Foreskin keratinocyte (primary cell): ENCODE measurements at places on chromosomes 6 and 20. TPM values are rescaled to one million over a fixed set of nuclear protein-coding genes. Genes with fewer than 3 reads are reported as not detected.

GRCh38 chr20:15236812-15237211, 899.4 kb upstream of the FLRT3 start:
- peak; percentile 68 for DNase-seq

GRCh38 chr6:130676077-130676772, 151.0 kb upstream of the SMLR1 start:
- no peak for DNase-seq

DNA sequence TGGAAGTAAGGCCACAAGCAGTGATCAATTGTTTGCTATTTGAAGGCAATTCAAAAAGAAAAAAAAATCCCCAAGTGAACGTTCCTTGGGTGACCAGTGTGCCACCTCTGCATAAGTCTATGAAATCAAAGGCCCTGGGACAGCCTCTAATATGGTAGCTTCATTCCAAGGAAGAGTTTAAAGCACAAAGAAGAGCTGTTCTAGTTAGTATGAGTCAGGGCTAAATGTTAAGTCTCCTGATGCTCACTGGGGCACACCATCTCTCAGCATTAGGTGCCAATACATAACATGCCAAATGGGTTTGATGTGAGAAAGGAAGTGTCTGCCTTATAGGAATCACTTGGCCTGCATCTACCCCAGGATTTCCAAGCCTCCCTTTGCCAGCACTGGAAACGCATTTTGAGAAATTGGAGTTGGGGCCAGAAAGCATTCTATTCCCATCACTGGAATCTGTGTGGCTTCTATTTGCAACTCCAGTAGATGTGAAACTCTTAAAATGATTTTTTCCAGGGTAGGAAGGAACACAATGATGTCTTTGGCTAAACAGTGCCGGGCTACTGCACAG, 13.0 kb downstream of the UNC5CL start:
- DNase-seq: no peak

- no peak for DNase-seq
These were observed 48.3 kb downstream of the ARID1B start for GRCh38 chr6:156825475-156825874.

- DNase-seq: no peak
These were observed 934 bp downstream of the KCNK5 start for GRCh38 chr6:39228111-39228971.

DNA sequence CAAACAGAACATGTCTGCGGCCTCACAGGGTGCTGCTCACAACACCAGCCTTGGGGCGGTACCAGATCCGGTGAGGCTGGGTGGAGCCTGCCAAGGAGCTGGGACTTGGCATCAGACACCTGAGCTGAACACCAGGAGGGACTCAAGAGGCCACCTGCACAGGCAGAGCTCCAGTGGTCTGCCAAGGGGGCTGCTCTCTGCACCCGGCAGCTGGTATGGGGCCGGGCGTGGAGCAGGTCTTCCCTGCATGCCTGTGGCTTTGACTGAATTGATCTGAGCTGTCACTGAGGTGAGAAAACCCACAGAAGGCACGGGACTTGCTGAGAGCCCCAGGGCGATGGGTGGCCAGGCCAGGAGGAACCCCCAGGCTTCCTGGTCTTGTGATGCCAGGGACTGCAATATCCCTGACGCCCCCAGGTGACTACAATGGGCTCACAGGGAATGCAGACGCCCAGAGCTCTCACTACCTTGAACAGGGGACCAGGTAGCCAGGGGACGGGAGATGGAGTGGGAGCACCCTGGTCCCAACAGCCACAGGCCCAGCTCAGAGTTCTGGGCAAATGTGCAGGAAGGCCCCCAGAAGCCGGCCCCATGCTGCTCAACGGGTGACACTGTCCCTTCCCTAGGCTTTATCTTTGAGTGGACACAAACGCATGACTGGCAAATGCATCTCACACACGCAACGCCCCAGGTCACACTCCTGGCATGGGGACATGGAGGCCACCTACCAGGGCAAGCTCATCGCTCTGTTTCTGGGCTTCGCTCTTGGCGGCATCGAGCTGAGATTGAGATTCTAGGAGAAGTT, 48.2 kb downstream of the DSTN start:
- no peak for DNase-seq

DNA sequence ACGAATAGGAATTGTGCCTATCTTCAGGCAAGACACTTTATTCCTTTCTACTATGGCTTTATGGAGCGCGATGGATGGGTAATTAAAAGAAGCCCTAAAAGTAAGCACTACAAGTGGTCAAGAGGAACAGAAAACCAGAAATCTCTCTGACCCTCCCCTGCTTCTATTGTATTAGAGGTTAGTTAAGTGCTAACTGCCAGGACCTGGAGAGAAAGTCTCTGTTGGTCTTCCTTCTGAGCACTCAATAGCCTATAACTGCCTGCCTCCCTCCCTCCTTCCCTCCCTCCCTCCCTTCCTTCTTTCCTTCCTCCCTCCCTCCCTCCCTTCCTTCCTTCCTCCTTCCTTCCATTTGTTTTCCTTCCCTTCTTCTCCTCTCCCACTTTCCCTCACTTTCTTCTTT, 133.7 kb downstream of the C6orf58 start:
- no peak for DNase-seq

DNA sequence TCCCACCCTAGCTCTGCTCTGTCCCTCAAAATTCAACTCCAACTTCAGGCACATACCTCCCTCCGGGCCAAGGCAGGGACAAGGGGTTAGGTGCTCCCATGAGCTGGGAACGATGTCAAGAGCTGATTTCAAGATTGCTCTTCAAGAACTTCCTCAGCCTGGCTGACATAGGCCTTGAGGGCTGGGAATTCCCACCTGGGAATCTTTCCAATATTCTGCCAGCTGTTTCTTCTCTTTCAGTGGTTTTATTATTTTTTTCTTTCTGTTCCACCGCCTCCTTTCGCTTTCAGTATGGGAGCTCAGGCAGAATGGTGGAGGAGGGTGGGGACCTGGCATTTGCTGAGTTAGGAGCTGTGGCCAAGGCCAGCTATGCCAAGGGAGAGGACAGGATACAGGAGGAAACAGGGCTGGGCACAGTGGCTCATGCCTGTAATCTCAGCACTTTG, 33.7 kb downstream of the SRSF3 start:
- peak; percentile 41 for DNase-seq

- no peak for DNase-seq
These were observed 304.7 kb downstream of the FARS2 start for GRCh38 chr6:5565971-5566370.

DNA sequence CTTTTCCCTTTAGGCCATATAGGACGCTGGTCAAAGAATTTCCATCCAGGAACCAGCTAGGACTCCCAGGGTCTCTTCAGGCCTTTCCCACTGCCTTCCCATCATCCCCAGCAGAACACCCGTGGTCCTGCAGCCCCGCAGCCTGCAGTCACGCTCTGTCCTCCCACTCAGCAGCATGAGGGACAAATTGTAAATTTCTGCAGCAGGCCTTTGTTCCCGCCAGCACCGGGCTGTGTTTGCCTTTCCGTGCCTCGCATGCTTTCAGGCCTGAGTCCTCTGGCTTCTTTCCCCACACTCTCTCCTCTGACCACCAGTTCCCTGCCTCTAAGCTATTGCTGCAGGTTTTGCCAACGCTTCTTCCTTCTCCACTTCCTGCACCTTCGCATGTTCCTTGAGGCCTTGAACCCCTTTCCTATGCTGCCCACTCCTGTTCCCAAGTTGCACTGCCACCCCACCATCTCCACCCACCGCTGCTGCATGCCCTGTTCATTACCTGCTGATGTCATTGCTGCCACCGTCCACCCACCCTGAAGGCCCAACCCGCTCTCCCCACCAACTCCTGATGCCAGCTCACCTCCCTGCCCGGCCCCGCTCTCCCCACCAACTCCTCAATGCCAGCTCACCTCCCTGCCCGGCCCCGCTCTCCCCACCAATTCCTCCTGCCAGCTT, 49.8 kb downstream of the RNASET2 start:
- DNase-seq: no peak

- DNase-seq: peak; percentile 25
These were observed 631 bp downstream of the PLCB1 start for GRCh38 chr20:8132484-8133309.

GRCh38 chr6:105359419-105360370, 43.2 kb downstream of the PREP start:
- peak; percentile 84 for DNase-seq

- DNase-seq: no peak
These were observed 79.5 kb upstream of the PREP start for GRCh38 chr6:105482227-105482844.

DNA sequence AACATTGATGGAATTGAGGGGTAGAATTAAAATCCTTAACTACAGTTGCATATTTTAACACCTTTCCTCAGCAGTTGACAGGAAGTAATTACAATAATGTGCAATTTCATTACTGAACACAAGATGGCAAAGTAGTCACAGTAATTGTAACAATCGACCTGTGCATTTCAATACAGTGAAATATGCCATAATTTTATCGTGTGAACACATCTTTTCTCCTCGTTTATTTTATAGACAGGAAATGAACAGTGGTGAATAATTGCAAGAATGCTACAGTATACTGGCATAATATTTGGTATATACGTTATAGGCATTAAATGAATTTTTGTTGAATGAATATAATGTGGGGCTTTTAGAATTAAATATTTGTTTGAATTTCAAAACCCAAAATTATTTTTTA, 25.0 kb downstream of the CYB5R4 start:
- no peak for DNase-seq

- peak; percentile 50 for DNase-seq
These were observed 418.5 kb upstream of the BTBD3 start for GRCh38 chr20:11499101-11499634.

DNA sequence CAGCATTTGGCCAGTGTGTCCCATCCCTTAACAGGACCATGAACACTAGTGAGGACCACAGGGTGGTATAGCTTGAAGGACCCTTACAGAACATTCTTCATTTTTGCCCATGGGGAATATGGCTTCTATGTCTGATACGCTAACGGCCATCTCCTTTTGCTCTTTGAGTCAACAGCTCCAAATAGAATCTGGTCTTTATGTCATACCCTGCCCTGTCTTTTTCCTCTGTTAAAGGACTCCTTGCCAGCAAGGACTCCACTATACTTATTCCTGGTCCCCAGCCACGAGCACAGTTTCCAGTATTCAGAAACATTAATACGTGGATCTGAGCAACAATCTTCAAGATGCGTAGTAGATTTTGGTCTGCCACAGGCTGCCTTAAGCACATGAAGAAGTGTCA, 22.5 kb downstream of the SERPINB1 start:
- no peak for DNase-seq

- DNase-seq: no peak
These were observed at the start of gene PRL for GRCh38 chr6:22296936-22297335. Gene PRL (minus strand): TSS chr6:22297036. CDS start chr6:22296982, 54 bp downstream.

DNA sequence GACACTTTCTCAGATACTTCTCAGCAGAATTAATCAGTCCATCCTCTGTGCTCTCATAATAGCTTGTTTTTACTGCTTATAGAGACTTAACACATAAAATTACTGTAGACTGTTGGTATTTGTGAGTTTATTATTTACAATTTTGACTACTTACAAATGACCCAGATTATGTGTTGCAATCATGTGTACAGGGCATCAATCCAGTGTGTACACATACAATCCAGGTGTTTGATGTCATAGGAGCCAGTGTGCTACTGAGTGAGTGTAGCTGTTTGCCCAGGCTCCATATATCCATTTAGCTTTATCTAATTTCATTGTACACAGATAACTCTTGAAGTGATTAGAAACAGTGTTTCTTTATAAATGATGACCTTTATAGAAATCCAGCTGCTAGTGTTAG, 31.3 kb downstream of the TRMT11 start:
- DNase-seq: no peak

- no peak for DNase-seq
These were observed 25.5 kb upstream of the ASXL1 start for GRCh38 chr20:32332614-32333013.

GRCh38 chr20:22819112-22819511, 216.0 kb upstream of the SSTR4 start:
- no peak for DNase-seq

GRCh38 chr6:34324738-34325444, 67.6 kb downstream of the NUDT3 start:
- peak; percentile 43 for DNase-seq

The PRR18 gene
- polyA plus RNA-seq: not detected in 2 replicates
